ENCODE measurements at places on chromosomes 4 and X. TPM values are rescaled to one million over a fixed set of nuclear protein-coding genes. Genes with fewer than 3 reads are reported as not detected.

The PPP2R2C gene
- total RNA-seq, result 1.7 TPM

The RNF150 gene
- 14.3 TPM for total RNA-seq

DNA sequence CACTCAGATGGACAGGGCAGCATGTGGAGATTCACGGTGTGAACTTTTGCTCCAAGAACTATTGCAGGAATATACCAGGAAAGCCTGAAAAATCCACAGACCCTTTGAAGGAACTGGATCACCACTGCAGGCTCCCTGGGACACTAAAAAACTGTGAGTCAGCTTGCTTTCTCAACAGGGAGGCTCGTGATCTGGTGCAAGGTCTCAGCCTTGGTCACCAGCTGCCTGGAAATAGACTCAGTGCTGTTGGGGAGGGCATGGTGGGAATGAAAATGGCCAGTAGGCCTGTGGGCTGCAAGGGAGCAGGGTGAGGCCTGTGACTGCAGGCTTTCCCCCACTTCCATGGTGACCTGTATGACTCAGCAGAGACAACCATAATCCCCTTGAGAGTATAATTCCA, 426.4 kb upstream of the RPS6KA3 start:
- no peak for DNase-seq

DNA sequence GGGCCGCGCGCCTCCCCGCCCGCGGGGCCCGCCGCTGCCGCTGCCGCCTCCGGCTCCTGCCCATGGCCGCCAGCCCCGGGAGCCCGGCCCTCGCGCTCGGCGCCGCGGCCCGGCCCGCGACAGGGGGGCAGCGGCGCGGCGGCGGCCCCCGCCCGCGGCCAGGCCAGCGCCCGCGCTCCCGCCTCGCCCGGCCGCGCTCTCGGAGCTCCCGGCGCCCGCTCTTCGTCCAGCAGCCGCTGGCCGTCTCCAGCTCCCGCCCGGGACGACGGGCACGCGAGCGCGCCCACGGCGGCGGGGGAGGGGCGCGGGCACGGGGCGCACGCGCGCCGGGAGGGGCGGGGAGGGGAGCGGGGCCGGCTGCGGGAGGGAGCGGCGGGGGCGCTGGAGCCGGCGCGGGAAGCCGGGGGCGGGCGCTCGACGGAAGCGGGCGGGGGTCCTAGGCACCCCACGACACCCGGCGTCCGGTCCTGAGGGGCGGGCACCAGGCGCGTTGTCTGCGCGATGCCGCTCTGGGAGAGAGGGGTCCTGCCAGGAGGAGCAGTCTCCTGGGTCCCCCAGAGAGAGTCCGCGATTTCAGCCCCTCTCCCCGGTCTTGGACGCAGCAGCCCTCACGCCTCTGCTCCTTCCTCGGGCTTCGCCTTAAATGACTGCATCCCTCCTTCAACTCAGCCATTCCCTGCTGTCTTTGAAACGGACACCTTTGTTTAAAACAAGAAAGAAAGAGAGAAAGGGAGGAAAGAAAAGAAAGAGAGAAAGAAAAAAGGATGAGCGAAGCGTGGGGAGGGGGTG, 490 bp upstream of the PDZD4 start:
- DNase-seq, result no peak

The PCDH7 gene
- 0.96 TPM for total RNA-seq

DNA sequence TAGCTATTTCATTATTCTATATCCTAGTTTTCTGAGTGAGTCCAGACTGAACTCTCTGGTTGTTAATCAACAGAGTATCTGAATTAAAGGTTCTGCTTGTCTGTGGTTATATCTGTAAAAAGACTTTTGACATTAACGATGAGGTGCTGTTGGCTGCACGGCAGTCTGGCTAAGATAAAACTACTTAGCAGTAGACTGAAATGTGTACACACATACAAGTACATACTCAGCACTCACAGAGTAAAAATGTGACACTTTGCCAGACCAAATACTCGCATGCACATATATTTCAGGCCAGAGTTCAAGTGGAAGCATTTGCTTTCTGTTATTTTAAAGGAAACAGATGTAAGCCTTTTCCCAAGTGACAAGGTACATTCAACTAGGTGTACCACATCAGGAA, 80.5 kb downstream of the PRDM5 start:
- DNase-seq, result no peak

DNA sequence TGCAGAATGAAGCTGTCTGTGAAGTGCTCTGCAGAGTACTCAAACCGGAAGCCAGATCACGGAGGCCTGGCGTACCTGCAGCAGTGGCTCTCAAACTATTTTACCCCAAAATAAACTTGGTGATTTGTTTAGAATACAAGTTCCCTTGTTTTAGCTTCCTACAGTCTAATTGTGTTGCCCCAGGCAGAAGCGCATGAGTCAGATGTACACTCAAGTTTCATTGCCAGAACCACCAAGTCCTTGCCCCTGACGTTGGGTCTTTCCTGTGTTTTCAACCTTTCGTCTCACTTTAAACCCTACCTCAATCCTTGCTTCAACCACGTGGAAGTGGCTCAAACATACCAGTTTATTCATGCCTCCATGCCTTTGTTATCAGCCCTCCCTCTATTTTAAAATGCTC, 66.2 kb upstream of the SLC7A11 start:
- DNase-seq, result no peak

DNA sequence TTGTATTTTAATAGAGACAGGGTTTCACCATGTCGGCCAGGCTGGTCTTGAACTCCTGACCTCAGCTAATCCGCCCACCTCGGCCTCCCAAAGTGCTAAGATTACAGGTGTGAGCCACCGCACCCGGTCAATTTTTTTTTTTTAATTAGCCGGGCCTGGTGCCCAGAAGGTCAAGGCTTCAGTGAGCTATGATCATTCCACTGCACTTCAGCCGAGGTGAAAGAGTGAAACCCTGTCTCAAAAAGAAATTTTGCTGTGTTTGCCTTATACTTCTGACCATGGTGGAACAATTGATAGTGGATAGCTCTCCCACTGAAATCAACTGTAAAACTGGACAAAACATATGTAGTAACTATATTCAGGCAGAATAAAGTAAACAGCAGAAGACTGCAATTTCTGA, 24.0 kb upstream of the SMIM14 start:
- no peak for DNase-seq

Measured in omental fat pad (tissue), 4 donors.